ENCODE measurements at places on chromosomes 4 and X.
A peak's percentile ranks its signal among the peaks of the same experiment; 100 is the strongest.

DNA sequence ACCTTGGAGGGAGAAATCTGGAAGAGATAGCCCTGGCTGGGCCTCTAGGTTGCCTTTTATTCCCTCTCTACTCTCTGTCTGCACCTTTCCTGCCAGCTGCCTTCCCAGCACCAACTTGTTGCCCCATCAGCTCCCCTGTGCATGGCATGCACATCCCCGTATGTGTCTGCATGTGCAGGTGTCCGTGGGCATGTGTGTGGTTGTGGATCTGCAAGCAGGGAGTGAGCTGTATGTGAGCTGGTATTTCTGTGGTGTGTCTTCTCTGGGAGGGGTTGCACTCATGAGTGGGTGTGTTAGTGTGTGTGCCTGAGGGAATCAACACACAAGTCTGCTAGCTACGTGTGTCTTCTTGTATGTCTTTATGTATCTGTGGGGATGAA lies 9.9 kb downstream of the L1CAM start:
- no peak for DNase-seq

- DNase-seq, result no peak
Observed at GRCh38 chrX:154535892-154536291, 10.8 kb downstream of the G6PD start.

- peak; percentile 19 for DNase-seq
Observed at GRCh38 chrX:103475381-103475780, 43.9 kb downstream of the RAB40A start.

- no peak for DNase-seq
Observed at GRCh38 chr4:109005523-109005922, 242.7 kb upstream of the ETNPPL start.

DNA sequence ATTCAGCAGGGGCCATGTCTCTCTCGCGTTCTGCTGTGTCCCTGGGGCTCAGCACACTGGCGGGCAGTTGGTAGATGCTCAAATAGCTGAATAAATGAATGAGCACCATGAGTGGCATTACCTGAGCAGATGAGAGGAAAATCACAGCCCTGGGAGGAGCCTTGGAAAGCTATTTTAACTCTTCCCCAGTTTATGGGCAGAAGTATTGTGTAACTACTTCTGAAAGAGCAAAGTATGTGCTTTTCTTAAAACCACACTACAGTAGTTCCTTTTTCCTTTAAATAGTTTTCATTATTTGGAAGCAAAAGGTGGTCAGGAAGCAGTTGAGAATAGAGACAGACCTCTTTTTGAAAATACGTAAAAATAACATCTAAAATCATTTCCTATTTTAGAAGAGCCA lies 3.0 kb upstream of the PLAC1 start:
- no peak for DNase-seq

DNA sequence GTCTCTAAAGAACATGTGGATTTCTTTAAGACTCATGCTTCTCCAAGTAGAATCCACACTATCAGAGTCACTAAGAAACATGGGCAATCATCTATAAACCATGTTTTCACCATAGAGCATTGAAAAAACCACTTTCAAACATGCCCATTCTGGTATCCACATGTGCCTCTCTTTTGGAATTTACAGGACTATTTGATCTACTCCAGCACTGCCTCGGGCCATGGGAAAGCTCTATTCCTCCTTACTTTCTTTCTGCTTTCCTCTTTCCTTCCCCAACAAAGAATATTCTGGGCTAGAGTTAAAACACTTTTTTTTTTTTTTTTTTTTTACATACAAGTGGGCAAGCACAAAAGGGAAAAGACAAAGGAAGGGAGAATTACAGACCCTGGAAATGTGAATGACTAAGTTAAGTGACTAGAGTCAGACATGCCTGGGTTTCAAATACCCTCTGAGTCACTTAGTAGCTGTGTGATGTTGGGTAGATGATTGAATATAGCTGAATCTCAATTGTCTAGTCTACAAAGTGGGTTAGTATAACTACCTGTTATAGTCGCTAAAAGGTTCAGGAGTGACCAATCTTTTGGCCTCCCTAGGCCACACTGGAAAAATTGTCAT lies 847.7 kb upstream of the INTU start:
- no peak for DNase-seq

Measured in Karpas-422 (cell line).